ENCODE measurements at places on chromosomes 16 and 17.

DNA sequence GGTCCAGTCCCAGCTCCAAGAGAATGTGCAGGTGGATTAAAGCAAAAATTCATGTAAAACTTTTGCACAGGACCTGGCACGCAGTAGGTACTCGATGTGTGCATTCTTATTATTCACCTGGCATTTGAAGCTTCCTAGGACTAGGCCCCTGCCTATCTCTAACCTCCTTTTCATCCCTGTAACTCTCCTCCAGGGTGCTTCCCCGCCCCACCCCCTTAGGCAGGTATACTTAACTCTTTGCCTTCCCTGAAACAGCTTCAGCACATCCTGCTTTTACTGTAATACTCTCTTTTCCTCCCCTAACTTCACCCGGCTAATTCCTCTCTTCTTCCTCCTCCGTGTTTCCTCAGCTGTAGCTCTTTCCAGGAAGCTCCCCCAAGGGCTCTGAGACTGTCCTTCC, 54.8 kb downstream of the CDK5R1 start:
- no peak overlapping the region for H3K27ac ChIP-seq
- H3K36me3 ChIP-seq = no peaks in the 10 kb centered on the region
- no peak overlapping the region for H3K4me3 ChIP-seq
- no peak for DNase-seq
- peaks cover 1% of the 10 kb centered on the region for H3K4me1 ChIP-seq

GRCh38 chr16:19645557-19645981, 72.5 kb downstream of the KNOP1 start:
- H3K4me1 ChIP-seq = peaks cover 3% of the 10 kb centered on the region
- H3K4me3 ChIP-seq = peak overlapping the region; percentile 19
- peaks cover 6% of the 10 kb centered on the region for H3K36me3 ChIP-seq
- peak overlapping the region; percentile 16 for H3K27ac ChIP-seq
- DNase-seq = peak; percentile 62
- no peaks in the 10 kb centered on the region for H3K27me3 ChIP-seq

DNA sequence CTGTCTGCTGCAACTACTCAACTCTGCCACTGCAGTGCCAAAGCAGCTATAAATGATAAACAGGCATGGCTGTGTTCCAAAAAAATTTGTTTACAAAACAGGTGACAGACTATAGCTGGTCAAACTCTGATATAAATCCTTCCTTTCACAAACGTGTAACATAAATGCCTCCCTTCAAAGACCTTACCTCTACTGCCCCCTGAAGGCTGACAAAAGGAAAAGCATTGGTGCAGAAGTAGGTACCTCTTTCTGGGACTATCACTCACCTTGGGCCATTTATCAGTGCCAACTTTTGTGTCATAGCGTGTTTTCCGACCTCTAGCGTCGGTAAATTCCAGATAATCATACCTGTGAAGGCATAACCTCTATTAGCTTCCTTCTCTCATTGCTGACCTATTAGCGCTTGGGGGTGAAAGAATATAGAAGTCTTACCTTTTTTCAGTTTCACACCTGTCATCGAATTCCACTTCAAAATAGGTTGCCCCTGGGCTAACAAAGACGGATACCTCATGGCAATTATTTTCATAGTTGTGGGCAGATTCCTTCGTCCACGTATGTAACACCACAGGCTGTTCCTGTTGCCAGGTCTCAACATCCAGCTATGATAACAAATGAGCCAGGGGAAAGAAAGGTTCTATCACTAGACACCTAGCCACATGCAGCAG, 67.9 kb downstream of the ZZEF1 start:
- H3K36me3 ChIP-seq = peaks cover 17% of the 10 kb centered on the region
- no peak for DNase-seq
- H3K4me3 ChIP-seq = no peak overlapping the region
- no peaks in the 10 kb centered on the region for H3K27me3 ChIP-seq
- peaks cover 27% of the 10 kb centered on the region for H3K4me1 ChIP-seq
- peak overlapping the region; percentile 94 for H3K27ac ChIP-seq

DNA sequence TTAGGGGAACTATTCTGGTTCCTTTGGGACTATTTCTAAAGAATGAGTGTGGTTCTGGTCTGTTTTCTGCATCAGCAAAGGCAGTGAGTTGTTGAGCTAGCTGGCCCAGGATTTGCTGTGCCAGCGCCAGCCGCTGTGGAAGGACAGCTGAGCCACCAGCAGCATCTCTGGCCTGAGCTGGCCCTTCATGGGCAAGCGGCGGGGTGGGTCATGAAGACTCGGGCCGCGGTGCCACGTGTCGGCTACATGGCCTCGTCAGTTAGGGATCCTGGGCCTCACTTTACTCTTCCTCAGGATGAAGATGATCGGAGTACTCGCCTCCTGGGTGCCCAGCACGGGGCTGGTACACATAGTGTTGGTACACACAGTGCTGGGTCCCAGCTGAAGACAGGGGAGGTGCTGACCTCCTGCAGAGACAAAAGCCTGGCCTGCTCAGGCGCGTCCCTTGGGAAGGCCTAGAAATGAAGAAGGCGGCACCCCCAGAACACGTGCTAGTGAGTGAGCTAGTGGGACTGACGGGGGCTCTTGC, 17.9 kb upstream of the FAAP100 start:
- H3K27me3 ChIP-seq = no peaks in the 10 kb centered on the region
- H3K27ac ChIP-seq = no peak overlapping the region
- DNase-seq = no peak
- H3K4me1 ChIP-seq = peaks cover 20% of the 10 kb centered on the region
- H3K4me3 ChIP-seq = no peak overlapping the region

DNA sequence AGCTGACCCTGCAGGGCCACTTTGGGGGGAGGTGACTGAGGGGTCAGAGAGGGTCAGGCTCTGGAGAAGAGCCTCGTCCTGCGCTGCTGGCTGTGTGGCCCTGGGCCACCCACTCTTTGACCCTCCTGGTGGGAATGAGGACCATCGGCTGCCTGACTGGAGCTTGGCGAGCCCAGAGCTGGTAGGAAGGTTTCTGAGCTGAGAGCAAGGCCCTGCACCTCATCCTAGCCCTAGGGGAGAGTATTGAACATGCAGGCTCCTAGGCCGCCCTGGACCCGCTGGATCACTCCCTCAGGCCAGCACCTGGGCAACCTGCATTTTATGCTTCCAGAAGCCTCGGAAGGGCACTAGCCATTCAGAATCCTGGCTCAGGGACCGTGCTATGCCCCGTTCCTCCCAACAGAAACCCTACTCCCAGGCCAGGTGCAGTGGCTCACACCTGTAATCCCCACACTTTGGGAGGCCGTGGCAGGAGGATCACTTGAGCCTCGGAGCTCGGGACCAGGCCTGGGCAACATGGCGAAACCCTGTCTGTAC, 14.5 kb downstream of the MAP2K3 start:
- no peaks in the 10 kb centered on the region for H3K27me3 ChIP-seq
- H3K4me1 ChIP-seq = peaks cover 30% of the 10 kb centered on the region
- no peak overlapping the region for H3K27ac ChIP-seq
- no peak for DNase-seq
- no peak overlapping the region for H3K4me3 ChIP-seq

DNA sequence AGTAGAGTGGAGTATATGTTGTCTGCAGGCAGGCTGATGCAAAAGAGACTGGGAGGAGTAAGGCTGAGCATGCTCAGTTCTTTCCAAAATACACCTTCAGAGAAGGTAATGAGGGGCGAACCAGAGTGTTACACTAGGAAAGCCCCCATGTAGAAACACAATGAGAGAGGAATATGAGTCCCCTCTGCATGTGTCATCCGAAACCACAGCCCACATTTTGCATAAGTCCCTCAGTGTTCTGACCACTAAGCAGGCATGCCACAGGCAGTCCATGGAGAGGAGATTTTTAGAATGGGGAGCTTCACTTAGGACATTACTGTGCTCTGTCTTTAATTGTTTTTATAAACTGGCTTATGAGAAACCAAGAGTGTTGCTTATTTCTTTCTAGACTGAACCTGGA, 32.0 kb downstream of the SLC6A2 start:
- H3K4me3 ChIP-seq = no peak overlapping the region
- H3K4me1 ChIP-seq = no peaks in the 10 kb centered on the region
- H3K27me3 ChIP-seq = no peaks in the 10 kb centered on the region
- H3K27ac ChIP-seq = no peak overlapping the region

- peaks cover 27% of the 10 kb centered on the region for H3K4me1 ChIP-seq
- DNase-seq = no peak
- H3K27ac ChIP-seq = peak overlapping the region; percentile 82
- H3K4me3 ChIP-seq = no peak overlapping the region
- no peaks in the 10 kb centered on the region for H3K27me3 ChIP-seq
- no peaks in the 10 kb centered on the region for H3K36me3 ChIP-seq
Measured at GRCh38 chr17:80796430-80796861, 195.2 kb upstream of the CHMP6 start.

DNA sequence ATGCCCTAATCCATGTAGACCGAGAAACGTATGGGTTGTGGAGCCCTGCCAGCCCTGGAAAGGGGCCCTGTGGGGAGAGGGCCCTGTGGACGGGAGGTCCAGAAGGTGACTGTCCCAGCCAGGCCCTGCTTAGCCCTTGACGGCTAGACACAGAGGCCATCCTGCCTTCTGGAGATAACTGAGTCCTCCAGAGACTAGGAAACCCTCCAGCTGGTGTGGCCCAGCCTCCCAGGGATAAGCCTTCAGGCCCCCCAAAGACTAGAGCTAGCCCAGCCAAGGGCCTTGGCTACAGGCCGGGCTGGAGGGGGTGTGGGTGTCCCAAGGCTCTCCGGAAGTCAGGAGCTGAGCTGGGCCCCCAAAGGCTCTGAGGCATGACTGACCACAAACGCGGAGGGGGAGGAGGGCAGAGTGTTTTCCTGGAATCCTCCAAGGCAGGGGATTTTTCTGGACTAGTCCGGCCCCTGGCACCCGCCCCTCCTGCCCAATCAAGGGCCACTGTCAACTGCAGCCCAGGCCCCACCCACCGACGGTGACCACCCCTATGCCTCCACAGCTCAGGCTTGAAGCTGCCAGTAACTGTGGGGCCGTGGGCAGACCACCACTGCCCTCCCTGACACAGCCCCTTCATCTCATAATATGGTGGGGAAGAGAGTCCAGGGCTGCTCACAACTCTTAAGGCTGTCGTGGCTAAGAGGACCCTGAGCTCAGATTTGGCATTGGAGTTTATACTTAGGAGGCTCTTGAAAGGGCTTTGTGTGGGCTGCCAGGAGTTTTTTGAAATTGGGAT, 885 bp upstream of the VASN start:
- peak; percentile 85 for DNase-seq
- H3K4me3 ChIP-seq = peak overlapping the region; percentile 67
- H3K27ac ChIP-seq = peak overlapping the region; percentile 74
- peaks cover 12% of the 10 kb centered on the region for H3K4me1 ChIP-seq
- H3K27me3 ChIP-seq = no peaks in the 10 kb centered on the region

- no peak overlapping the region for H3K4me3 ChIP-seq
- no peaks in the 10 kb centered on the region for H3K27me3 ChIP-seq
- peaks cover 24% of the 10 kb centered on the region for H3K36me3 ChIP-seq
- H3K4me1 ChIP-seq = no peaks in the 10 kb centered on the region
Measured at GRCh38 chr16:24954137-24954536, 61.0 kb downstream of the ARHGAP17 start.

DNA sequence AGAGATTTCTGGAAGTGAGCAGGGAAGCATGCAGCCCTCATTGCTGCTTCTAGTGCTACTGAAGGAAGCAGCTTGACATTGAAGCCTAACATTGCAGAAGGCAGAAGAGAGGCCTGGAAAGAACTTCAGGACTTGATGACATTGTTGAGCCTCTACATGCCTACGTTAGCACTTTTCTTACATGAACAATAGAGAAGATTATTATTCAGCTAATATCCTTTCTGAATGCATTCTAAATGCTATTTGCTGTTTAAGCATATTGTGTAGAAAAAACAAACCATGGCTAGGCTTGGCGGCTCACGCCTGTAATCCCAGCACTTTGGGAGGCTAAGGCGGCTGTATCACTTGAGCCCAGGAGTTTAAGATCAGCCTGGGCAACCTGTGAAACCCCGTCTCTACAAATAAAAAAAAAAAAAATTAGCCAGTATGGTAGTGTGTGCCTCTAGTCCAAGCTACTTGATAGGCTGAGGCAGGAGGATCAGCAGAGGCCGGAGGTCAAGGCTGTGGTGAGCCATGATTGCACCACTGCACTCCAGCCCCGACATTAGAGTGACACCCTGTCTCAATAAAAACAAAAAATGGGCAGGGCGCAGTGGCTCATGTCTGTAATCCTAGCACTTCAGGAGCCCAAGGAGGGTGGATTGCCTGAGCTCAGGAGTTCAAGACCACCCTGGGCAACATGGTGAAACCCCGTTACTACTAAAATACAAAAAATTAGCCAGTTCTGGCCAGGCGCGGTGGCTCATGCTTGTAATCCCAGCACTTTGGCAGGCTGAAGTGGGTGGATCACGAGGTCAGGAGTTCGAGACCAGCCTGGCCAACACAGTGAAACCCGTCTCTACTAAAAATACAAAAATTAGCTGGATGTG, 2.2 kb upstream of the AURKB start:
- H3K27ac ChIP-seq = no peak overlapping the region
- no peak overlapping the region for H3K4me3 ChIP-seq
- DNase-seq = no peak
- H3K4me1 ChIP-seq = peaks cover 8% of the 10 kb centered on the region
- H3K36me3 ChIP-seq = no peaks in the 10 kb centered on the region

DNA sequence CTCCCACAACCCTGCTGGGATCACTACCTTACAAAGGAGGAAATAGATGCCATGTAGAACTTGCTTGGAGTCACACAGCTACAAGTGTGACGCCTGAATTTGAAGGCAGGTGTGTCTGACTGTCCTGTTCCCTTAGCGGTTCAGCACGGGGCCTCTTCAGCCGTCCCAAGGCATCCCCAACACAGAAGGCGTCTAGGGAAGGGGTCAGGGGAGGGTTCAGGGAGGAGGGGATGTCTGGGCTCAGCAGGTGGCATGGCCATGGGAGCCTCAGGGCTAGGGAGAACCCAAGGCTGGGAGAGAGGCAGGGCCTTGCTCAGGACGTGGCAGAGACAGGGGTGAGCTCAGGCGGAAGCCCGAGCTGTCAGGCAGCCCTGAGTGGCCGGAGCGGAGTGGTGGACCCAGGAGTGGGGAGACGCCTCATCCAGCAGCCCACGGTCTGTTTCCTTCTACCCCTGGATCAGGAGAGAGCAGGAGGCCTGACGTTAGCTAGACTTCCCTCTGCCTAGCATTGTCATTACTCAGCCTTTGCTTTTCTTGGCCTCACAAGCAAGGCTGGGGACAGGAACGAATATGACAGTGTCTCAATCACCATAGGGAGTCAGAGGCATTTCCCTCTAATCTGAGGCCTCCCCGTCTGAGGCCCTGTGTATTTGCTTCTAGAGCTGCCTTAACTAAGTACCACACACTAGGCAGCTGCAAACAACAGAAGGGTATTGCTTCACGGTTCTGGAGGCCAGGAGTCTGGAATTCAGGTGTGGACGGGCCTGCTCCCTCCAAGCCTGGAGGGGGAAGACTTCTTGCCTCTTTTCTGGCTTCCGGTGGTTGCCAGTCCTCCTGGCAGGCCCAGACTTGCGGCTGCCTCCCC, 31.3 kb upstream of the ANKRD40CL start:
- no peaks in the 10 kb centered on the region for H3K4me1 ChIP-seq
- H3K27ac ChIP-seq = no peak overlapping the region
- H3K27me3 ChIP-seq = no peaks in the 10 kb centered on the region
- no peaks in the 10 kb centered on the region for H3K36me3 ChIP-seq
- no peak for DNase-seq
- no peak overlapping the region for H3K4me3 ChIP-seq

All from psoas muscle (tissue), 8 donors.